ENCODE measurements at places on chromosomes 1 and 21.

- no peak for DNase-seq
Measured at GRCh38 chr21:34135330-34135729, 62.0 kb downstream of the MRPS6 start.

DNA sequence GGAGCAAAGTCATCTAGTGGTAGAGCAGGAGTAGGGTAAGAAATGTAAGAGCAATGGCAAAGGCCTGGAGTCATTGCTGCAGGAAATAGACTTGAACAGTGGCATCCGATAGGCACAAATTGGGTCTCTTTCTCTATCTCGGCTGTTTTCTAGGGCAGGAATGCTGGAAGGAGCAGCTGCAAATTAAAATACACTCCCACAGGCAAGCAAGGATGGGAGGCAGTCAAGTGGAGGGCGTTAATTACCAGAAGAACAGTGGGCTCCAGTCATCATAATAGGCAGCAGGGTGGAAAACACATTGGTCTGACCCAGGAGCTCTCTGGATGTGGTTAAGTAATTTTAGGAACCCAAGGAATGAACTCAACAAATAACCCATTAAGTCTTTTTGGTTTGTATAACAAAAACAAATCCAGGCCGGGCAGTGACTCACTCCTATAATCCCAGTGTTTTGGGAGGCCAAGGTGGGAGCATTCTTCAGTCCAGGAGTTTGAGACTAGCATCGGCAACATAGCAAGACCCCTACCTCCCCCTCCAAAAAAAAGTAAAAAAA, 7.8 kb upstream of the TDRD5 start:
- DNase-seq, result no peak

- DNase-seq, result no peak
Measured at GRCh38 chr1:173758980-173759379, 44.2 kb downstream of the KLHL20 start.

- DNase-seq, result no peak
Measured at GRCh38 chr1:224520808-224521207, 86.2 kb upstream of the WDR26 start.

DNA sequence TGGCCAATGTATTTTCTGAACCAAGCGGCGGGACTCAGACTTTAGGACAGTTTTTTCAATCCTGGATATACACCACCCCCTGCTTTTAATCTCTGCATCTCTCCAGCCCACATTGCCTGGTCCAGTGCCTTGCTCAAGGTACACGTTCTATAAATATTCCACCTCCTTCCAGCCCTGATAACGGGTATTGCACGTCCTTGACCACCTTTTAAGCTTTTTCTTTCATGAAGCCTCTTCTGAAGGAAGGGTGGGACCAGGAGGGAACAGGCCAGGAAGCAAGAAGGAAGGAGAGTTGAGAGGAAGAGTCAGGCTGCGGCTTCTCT, 3.4 kb downstream of the S100A16 start:
- DNase-seq, result no peak

Data from mesothelial cell of epicardium (in vitro differentiated cells).